ENCODE measurements at places on chromosomes 5 and 9.

GRCh38 chr9:755454-756381, 85.8 kb upstream of the DMRT1 start:
- DNase-seq, result no peak

DNA sequence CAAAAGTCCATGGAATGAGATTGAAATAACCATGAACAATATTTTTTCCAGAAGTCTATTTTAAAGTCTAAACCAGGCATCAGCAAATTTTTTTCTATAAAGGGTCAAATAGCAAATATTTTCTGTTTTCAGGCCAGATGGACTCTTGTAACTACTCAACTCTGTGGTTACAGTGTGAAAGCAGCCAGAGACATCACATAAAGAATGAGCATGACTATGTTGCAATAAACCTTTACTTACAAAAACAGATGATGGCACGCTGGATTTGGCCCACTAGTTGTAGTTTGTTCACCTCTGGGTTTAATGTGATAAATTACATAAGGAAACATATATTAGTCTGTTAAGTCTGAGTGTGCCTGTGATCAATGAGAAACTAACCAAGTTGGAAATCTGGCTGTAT, 319.2 kb downstream of the TRPM3 start:
- no peak for DNase-seq

GRCh38 chr5:157468293-157468965, 8.4 kb downstream of the NIPAL4 start:
- no peak for DNase-seq

DNA sequence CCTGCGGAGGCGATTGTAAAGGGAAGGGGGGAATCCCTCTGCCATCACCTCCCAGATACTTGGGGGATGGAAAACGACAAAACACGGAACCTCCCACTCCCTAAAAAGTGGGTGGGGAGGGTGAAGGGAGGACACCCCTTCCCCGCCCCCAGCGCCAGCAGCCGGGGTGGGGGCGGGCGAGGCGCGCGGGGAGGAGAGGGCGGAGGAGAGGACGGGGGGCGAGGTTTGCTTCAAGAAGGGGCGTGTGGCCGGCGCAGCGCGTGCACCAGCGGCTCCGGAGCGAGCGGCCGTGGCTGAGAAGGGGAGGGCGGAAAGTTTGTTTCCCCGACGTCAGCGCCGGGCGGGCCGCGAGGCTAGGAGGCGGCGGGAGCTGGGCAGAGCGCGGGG, at the start of gene PRRX2:
Gene PRRX2, plus strand, starts transcription at position 259 of the 387 bp plus-strand sequence. CDS start 221 bp downstream, outside the sequence.
- DNase-seq, result no peak

- DNase-seq, result no peak
Measured at GRCh38 chr5:142486581-142486980, 161.8 kb upstream of the SPRY4 start.
